ENCODE measurements at places on chromosomes 5 and 9. TPM values are rescaled to one million over a fixed set of nuclear protein-coding genes. Genes with fewer than 3 reads are reported as not detected.

- DNase-seq, result no peak
These were observed 115.7 kb downstream of the FRMD3 start for GRCh38 chr9:83422527-83422926.

GRCh38 chr9:120561709-120562108, 18.3 kb downstream of the CDK5RAP2 start:
- no peak for DNase-seq

GRCh38 chr5:76669245-76669644, 46.0 kb upstream of the F2RL2 start:
- DNase-seq, result no peak

Gene PTPN3
- 1.9 TPM for polyA plus RNA-seq

DNA sequence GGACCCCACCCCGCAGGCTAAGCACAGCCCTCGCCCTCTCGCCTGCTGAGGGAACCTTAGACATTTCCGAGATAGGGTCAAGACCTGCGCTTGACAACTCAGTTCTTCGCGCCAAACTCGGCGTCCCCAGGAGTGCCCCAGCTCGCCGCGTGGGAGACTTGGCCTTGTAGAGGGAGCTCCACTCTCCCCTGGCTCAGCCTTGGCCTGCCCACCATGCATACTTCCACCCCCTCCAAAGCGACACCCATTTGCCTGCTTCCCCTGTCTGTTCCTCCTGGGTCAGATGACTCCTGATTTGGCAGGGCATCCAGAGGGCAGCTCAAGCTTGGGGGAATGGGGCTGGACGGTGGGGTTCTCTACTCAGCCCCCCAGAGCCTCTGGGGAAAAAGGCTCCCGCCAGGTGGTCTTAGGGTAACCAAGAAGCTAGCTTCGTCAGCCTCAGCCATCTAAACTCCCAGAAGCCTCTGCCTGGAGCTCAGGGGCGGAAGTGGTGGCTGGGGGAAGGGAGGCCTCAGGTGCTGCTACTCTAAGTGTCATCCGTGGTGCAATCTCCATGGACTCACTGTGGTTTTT, 560 bp downstream of the DOCK2 start:
- no peak for DNase-seq

DNA sequence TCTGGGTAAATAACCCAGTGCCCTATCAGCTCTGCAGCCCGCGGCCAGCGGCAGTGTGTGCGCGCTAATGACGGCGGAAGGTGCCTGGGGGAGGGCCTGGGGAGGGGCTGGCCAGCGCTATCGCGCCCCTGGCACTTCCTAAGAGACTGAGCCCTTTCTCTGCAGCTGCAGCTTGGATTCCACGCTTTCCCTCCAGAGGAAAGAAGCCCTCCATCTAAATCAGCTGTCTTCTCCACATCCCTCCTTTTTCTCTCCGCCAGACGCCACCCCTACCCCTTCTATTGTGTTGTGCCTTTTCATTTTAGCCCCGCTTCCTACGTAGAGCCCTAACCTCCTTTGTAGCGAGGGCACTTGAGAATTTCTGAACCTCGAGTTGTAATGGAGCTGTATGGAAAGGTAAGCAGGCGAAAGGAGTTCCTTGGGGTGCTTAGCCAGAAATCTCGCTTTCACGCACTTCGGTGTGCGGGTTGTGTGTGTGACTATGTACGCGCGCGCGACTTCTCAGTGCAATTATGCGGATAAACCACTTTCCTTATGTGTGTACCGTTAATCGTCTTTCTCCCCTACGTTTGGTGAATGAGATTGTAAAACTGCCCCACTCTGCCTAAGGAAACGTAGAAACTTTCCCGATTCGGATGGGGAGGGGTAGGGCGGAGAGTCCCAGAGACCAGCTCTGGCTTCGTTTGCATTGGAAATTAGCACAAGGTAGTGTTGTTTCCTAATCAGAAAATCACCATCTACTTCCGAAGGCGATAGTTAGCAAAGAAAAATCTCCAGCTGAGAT, 664 bp upstream of the RAB3C start:
- no peak for DNase-seq

DNA sequence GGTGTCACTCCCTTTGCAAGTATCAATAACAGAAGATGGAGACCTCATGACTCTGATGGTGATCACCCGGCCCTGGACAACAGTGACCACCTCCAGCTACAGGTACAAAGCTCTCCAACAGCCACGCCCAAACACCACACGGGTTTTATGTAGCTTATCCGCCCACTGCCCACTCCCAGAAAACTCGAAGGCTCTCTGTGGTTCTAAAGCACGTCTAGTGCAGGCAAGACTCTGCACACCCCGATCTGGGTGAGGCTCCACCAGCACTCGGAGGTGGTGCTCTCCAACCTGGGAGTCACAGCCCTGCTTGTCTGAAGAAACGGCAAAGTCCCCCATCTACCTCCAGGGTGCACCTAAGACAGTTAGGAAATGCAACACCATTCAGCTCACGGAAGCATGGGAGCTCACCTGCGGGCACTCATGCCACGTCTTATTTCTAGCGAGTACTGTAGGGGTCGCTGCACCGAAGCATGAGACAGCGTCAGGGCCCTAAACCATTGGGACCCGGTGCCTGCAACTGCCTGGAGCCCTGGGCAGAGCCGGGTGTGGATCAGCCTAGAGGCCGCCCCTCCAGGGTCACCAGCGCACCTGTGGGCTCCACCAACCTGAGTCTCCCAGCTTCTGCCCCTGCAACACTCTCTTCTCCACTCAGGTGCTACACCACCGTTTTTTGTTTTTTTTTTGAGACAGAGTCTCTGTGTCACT, 58.1 kb upstream of the ZNF354A start:
- no peak for DNase-seq

- DNase-seq, result no peak
These were observed 71.7 kb downstream of the OR2K2 start for GRCh38 chr9:111258209-111258874.

Gene PRSS3
- polyA plus RNA-seq, result 1.9 TPM

DNA sequence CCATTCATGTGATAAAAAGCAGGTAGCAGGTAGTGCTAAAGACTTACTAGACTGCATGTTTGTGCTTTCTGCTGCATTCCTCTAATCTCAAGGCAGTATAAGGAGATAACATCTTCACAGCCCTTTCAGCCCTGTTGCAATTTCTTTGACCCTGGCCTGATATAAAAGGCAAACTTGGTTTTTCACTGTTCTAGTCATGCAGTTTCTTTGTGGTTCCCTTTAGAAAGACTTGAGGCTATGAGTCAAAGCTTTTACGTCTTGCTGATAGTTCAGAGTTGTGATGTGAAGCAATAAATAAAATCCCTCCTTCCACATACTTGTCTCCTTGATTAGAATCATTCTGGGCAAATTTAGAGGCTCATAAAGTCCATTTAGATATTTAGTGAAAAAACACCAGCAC, 88.6 kb upstream of the CDKN2B start:
- DNase-seq, result no peak

Gene RFESD
- polyA plus RNA-seq, result 3.7 TPM

Gene IRX4
- polyA plus RNA-seq, result not detected

DNA sequence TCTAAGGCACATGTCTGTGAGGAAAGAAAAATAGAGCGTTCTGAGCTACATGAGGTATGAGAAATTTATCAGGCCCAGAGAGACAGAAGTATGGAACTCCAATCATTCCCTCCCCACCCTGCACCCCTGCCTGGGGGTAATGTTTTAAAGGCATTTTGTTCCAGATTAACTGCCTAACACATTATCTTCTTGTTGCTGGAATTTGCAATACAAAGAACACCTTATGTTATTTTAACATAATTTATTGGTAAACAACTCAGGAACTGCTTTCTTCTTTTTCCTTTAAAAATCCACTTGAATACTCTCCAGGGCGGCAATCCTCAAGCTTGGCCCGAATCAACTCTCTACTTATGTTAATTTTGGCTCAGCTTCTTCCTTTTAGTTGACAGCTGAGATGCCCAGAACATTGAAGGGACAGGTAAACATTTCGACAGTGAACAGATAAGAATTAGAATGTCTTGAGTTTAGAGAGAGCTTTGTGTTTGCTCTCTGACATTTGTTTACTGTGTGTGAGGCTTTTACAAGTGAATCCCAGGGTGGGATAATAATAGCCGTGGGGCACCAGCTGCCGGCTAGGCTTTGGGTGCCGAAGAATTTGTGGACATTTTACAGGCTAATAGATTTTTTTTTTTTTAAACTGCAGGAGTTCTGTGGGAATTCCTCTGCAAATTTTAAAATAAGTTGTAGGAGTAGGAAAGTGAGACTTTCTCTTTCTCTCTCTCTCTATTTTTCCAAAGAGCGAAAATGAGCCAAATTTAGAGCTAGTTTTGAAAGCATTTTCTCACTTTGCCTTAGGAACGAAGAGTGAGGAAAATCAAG, 96.4 kb upstream of the TAF11L2 start:
- DNase-seq, result no peak

Gene SH3GL2
- 2.4 TPM for polyA plus RNA-seq

Gene C9orf40
- polyA plus RNA-seq, result 6.7 TPM

GRCh38 chr5:115151208-115151805, 18.4 kb downstream of the TRIM36 start:
- no peak for DNase-seq

DNA sequence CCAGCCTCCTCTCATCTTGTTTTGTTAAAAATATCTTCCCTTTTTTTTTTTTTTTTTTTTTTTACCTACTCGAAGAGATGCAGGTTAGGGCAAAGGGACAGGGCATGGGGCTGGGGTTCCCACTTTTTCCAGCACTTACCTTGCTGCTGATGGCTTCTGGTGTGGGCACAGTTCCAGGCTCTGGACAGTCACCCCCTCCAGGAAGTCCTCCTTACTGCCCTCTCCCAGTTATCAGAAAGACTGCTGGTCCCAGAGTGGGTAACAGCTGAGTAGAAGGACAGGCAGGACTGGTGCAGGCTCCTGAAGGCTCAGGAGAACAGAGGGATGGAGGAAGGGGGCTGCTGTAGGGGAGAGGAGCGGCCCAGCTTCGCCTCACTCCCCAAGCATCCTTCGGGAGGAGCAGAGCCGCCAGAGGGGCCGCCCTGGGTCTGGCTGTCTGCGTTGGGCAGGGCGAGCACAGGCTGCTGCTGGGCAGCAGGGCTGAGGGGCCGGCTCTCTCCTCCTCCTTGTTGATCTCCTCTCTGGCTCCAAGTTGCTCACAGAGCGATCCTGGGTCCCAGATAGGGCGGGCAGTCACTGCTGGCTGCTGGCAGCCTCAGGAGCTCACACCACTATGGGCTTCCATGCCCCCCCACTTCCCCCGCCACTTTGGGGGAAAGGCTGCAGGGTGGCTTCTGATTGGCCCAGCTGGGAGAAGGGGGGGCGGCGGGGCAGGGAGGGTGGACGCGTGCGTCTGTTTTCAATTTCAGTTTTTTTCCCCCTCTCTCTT, at the start of gene PDGFRB:
Gene PDGFRB, minus strand, starts transcription at position 588 of the 769 bp plus-strand sequence. CDS start 18,798 bp downstream, outside the sequence.
- DNase-seq, result peak; percentile 79

GRCh38 chr5:172458976-172459782, 4.9 kb upstream of the SH3PXD2B start:
- DNase-seq, result no peak

DNA sequence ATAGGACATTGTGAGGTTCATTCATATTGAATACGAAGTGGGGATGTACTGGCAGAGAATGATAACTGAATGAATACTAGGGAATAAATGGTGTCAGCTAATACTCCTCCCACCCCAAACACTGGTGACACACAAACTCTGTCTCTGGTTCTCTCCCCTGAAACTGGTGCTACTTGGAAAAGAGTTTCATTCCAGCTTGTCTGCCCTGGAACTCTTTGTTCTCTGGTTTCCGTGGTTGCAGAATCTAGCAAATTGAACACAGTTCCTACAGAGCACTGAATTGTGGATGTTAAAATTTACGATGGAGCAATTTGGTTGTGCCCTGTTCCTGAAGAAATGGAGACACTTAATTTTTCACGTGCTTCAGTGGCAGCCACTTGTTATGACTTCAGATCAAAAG, 181.7 kb downstream of the KCTD16 start:
- no peak for DNase-seq

Gene ZNF366
- 3.3 TPM for polyA plus RNA-seq

DNA sequence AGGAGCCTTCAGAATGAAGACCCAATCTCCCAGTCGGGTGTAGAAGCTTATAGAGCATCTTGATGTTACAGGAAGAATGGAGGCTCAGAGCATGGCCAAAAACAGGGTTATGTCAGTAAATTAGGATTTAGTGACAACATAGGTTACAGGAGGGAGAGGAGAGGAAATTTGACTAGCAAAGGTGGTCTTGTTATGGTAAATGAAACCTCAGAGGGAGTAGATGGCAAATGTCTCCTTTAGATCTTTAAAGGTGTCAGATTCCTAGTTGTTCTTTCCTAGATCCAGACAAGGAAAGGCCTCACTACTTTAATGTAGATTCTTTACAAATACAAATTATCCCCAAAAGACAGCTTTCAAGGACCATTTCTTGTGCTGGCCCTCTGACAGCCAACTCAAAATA, 465.0 kb downstream of the DMRTA1 start:
- no peak for DNase-seq

Gene GRPEL2
- 5.1 TPM for polyA plus RNA-seq

- peak; percentile 5 for DNase-seq
These were observed 184.4 kb downstream of the ISL1 start for GRCh38 chr5:51567636-51568035.
